ENCODE measurements at places on chromosomes 16 and 17.

- DNase-seq = no peak
Measured at GRCh38 chr16:28149011-28149888, 62.5 kb downstream of the XPO6 start.

DNA sequence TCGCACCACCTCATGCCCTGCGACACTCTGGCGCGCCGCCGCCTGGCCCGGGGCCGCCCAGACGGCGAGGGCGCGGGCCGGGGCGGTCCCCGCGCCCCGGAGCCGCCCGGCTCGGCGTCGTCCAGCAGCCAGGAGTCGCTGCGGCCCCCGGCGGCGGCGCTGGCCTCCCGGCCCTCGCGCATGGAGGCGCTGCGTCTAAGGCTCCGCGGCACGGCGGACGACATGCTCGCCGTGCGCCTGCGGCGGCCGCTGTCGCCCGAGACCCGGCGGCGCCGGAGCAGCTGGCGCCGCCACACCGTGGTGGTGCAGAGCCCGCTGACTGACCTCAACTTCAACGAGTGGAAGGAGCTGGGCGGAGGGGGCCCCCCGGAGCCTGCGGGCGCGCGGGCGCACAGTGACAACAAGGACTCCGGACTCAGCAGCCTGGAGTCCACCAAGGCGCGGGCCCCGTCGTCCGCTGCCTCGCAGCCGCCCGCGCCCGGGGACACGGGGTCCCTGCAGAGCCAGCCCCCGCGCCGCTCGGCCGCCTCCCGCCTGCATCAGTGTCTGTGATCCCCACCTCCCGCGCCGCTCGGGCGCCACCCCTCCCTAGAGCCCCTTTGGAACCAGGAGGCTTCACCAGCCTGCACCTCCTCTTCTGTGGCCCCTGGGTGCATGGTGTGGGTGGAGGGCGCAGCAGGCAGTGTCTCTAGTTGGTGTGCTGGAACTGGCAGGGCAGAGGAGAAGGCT, 82.3 kb downstream of the ARHGAP23 start:
- no peak for DNase-seq

- no peak for DNase-seq
Measured at GRCh38 chr17:20925954-20926353, 116.9 kb downstream of the USP22 start.

DNA sequence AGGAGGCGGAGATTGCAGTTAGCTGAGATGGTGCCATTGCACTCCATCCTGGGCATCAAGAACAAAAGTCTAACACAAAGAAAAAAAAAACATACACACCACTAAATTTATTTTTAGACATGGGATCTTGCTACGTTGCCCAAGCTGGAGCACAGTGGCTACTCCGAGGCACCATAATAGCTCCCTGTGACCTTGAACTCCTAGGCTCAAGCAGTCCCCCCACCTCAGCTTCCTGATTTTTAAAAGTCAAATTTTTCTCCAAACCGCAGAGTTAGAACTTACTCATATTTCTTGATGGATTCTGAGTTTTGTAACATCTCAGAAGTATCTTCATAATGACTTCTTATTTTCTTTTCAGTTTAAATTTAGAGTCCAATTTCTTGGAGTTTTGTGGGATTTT, 3.4 kb downstream of the CMTM4 start:
- DNase-seq = no peak

- no peak for DNase-seq
Measured at GRCh38 chr16:85528528-85529387, 84.4 kb upstream of the GSE1 start.

DNA sequence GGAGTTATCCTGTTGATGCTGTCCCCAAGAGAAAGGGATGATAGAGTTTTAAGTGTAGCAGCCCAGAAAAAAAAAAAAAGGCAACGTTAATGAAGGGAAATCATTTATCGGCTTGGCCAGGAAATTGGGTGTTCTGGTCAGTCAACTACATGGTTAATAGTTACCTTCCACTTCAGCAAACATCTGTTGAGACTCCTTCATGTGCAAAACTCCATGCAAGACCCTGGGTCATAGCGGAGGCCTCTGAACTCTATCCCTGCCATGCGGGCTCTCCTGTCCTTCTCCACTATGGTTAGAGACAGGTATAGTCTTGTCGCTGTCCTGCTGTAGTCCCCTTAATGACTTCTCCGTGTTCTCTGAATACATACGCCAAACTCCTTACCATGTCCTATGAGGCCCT, 3.5 kb upstream of the LYRM9 start:
- DNase-seq = no peak

- no peak for DNase-seq
Measured at GRCh38 chr16:89549007-89549700, 11.3 kb upstream of the RPL13 start.

DNA sequence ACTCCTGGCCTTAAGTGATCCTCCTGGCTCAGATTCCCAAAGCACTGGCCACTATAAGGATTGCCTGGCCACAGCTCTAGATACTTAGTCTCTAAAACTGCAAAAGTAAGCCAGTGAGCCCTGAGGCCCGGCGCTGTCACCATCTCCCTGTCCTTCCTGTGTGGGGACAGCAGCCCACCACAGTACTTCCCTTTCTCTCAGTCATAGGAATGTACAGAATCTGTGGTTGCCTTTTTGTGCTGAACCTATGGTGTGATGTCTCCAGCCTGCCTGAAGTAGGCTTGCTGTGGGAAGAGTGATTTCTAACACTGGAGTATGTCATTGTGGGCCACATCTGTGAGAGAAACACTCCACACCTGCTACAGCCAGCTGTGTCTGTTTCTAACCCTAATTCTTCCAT, 24.7 kb downstream of the NTAN1 start:
- no peak for DNase-seq

- no peak for DNase-seq
Measured at GRCh38 chr16:11320170-11320569, 25.1 kb upstream of the RMI2 start.

GRCh38 chr17:40597556-40598300, 32.5 kb upstream of the CCR7 start:
- DNase-seq = no peak

GRCh38 chr16:49491771-49492761, 118.5 kb downstream of the C16orf78 start:
- DNase-seq = no peak

DNA sequence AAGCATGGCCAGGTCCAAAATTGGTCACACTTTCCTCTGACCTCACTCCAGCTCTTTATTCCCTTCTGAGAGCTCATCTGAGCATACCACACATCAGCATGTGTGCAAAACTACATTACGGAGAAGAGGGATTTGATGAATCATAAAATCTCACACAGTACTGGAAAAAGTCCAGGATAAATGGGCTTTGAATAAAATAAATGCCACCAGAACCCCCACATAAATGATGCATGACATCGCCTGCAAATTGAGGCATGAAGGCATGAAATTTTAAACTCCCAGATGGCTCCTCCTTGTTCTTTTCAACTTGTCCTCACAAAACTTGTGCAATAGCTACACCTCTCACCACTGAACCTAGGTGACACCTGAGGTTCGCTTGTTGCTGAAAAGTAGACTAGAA, 439.5 kb downstream of the CA10 start:
- DNase-seq = no peak

GRCh38 chr17:28518132-28518531, 12.0 kb downstream of the FOXN1 start:
- no peak for DNase-seq

- DNase-seq = no peak
Measured at GRCh38 chr17:27327397-27327796, 33.5 kb downstream of the WSB1 start.

GRCh38 chr16:73024571-73025105, 23.3 kb downstream of the ZFHX3 start:
- no peak for DNase-seq

GRCh38 chr17:76947771-76948170, 79.6 kb downstream of the MGAT5B start:
- no peak for DNase-seq

GRCh38 chr17:81028506-81028858, 6.5 kb upstream of the BAIAP2 start:
- DNase-seq = no peak

- DNase-seq = no peak
Measured at GRCh38 chr17:74851612-74852236, 8.0 kb downstream of the GRIN2C start.

DNA sequence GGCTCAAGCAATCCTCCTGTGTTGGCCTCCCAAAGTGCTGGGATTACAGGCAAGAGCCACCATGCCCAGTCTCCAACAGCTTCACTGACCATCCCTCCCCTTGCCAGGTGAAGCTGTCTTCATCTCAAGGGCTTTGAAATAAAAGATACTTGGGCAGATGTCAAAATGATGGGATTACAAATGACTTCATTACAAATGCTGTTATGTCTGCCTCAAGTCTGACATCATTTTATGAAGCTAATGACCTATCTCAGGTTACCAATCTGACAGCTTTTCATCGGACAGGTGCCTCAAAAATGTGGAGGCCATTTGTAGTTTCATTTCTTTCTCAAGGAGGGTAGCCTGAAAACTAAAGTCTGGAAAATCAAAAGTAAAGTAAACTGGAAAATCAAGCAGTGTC, 323.7 kb upstream of the TBX2 start:
- no peak for DNase-seq

- no peak for DNase-seq
Measured at GRCh38 chr16:68090533-68090932, 5.4 kb downstream of the NFATC3 start.

- no peak for DNase-seq
Measured at GRCh38 chr17:67682196-67682595, 35.5 kb upstream of the NOL11 start.

DNA sequence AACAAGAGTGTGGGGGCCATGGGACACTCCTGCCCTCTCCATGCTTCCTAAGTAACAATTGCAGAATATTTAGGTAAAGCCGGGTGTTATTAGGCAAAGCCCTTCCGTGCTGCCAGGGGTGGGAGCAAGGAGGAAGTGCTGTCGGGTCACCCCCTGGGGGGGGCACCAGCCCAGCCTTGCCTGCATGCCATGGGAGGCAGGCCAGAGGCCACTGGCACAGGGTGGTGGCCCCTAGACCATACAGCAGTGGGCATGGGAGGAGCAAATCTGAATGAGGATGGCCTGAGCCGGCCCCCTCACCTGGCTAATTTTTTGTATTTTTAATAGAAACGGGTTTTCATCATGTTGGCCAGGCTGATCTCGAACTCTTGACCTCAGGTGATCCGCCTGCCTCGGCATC, 355.7 kb upstream of the CDH8 start:
- no peak for DNase-seq

- no peak for DNase-seq
Measured at GRCh38 chr16:16073891-16074881, 124.8 kb downstream of the ABCC1 start.

DNA sequence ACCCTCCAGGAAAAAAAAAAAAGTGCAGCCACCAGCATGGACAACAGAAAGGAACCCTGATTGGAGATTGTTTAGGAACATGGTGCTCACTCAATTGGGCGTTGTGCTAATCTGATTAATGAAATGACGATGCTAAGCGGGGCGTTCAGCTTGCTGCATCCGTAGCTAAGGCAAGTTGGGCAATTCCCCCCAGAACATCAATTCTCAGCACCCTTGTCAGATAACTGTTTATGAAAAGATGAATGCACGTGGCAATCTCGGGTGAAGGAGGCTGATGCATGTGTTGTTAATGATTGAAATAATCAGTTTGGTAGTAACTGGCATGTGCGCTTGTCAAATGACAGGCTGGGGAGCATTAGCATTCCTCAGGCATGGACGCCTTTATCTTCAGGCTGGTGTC, 57.0 kb downstream of the HS3ST3A1 start:
- DNase-seq = no peak

DNA sequence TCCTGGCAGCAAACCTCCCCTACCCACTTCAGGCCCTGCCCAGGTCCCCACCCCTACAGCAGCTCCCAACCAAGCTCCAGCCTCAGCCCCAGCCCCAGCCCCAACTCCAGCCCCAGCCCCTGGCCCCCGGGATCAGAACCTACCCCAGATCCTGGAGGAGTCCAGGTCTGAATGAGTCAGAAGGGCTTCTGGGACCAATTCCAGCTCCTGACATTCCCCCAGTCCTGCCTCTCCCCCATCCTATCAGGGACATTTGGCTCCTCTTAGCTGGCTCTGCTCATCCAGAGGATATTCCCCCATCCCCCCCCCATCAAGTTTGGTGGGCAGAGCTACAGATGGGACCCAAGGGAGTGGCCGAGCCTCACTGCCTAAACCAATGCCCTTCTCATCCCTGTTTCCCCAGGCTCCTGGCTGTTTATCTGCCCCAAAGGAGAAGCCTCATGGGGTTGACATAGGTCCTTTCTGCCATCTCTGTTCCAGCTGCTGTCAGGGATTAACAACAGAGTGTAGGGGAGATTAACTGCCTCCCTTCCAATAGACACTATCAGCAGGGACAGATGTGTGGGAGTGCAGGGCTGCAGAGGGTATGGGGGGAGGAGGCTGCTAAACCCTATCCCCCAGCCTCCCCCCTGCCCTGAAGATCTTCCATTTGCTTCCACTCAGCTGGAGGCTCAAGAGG, 16.5 kb downstream of the CNTNAP1 start:
- no peak for DNase-seq

DNA sequence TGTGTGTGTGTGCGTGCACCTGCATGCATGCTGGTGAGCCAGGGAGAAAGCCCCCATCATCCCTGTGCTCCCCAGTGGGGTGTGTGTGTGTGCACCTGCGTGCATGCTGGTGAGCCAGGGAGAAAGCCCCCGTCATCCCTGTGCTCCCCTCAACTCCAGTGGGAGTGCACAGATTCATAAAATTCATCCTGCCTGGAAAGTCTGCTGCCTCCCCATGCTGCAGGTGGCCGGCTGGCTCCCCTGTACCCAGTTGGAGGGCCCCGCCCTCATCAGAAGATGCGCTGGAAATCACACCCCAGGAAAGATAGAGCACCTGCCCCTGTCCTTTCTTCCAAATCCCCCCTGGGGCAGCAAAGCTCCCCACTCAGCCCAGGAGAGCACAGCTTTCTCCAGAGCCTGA, 84.8 kb upstream of the DOC2B start:
- no peak for DNase-seq

GRCh38 chr17:53100126-53100525, 722.6 kb upstream of the KIF2B start:
- no peak for DNase-seq

DNA sequence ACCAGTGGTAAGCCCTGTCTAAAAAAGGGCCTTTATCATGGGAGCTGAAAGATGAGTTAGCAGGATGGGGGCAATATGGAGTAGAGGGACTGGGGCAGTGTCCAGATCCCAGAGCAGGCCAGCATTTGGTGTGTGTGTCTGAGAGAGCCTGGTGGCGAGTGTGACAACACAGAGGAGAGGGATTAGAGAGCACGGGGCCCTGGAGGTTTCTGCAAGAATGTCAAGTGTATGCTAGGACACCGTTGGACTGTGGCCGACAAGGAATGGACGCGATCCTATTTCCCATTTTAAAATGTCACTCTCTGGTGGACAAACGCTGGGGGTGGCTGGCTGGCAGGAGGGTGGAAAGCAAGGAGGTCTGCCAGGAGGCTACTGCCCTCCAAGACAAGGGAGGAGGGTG, 12.4 kb downstream of the TAC4 start:
- no peak for DNase-seq

GRCh38 chr17:29021226-29021625, 15.4 kb upstream of the SEZ6 start:
- DNase-seq = no peak
